Stimulated activated CD4-positive, alpha-beta T cell treated with anti-CD3 and anti-CD28 coated beads, Interleukin-2, amount 100 ng/mL, for 48 hours (primary cell): ENCODE measurements at places on chromosomes 6 and 20.

DNA sequence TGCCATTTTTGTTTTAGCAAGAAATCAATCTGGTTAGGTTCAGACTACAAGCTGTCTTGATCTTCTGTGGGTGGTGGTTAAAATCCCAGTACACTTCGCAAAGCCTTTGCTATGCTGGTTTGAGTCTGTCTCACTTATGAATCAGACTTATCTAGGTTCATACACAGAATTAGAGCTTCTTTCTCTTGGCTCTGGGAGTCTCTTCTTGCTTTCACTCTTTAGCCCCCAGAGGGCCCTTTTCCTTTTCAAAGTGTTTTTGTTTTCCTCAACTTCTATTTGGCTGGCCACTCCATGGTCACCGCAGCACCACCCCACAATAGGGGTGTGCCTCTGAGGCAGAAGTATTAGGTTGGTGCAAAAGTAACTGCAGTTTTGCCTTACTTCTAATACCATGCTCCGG, 21.3 kb downstream of the ECI2 start:
- DNase-seq: no peak

- no peak for DNase-seq
Observed at GRCh38 chr20:5065879-5066383, 53.8 kb downstream of the PCNA start.

DNA sequence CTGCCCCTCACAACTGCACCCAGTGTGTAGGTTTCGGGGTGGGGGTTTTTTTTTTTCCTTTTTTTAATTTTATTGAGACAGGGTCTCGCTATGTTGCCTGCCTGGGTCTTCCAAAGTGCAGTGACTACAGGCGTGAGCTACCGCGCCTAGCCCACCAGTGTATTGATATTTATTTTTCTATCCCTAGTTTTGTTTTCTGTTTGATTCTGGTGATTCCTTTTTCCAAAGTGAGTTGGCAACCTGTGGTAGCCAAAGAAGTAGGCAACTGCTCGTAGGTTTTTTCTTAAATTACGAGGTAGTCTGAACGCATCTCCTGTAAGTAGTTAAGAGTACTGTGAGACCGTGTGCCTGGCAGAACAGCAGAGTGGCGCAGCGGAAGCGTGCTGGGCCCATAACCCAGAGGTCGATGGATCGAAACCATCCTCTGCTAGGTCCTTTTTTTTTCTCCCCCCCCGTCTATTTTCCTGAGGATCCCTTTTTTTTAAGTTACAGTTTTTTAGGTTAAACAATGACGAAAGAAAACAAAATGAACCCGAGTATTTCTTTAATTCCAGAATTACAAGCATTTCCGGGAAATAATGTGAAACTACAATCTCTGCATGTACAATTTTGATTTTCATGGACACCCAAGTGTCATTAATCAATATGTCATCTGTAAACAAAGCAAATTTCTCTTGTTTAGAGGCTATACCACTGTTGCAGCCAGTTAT, 78.7 kb upstream of the BTN3A2 start:
- peak; percentile 80 for DNase-seq

DNA sequence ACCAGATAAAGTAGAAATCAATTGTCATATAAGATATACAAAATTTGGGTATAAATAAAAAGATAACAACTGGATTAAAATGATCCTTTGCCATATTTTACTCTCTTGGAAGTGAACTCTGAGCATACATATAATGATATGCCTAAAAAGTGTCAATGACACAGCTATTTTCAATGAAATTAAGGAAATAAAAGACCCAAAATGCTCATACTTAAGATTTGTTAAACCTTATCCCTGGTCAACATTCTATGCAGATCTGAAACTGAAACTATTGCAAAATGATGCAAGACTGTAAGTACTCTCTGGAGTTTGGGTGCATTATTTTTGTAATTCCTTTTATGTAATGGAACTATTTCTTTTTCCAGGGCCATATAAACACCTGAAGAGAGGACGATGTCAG, 119.0 kb upstream of the SGK1 start:
- no peak for DNase-seq

DNA sequence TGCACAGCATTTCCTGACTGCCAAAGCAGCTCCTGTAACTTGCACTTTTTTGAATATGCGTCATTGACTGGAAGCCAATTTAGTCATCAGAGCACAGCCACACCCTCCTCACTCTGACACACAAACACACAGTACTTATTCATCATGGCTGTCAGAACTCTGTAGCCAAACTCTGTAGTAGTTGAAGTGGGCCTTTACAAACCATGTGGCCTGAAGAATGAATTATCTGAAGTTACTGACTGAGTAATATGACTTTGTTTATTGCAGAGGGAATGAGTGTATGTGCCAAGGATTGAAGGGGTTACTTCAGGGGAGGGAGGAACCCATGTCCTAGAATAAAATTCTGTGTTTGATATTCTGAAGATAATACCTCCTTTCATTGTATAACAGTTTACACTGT, 102.7 kb downstream of the FIG4 start:
- no peak for DNase-seq

DNA sequence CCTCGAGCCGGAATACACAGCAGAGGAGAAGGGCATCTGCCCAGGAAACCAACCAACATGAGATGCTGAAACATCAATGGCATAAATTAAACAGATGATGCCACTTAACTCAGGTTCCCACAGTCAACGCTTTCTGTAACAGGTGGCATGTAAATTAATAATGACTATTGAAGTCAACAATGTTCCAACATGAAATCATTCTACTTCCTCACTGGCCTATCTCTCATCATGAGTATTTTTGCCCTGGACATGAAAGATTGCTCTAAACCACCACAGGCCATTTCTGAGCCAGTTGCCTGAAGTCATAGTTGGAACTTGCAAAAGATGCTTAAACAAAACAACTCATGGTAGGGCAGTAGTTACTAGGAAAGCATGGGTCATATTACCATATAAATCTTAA, 397.9 kb upstream of the JARID2 start:
- no peak for DNase-seq

- no peak for DNase-seq
Observed at GRCh38 chr6:116836606-116837342, 7.9 kb upstream of the GPRC6A start.

DNA sequence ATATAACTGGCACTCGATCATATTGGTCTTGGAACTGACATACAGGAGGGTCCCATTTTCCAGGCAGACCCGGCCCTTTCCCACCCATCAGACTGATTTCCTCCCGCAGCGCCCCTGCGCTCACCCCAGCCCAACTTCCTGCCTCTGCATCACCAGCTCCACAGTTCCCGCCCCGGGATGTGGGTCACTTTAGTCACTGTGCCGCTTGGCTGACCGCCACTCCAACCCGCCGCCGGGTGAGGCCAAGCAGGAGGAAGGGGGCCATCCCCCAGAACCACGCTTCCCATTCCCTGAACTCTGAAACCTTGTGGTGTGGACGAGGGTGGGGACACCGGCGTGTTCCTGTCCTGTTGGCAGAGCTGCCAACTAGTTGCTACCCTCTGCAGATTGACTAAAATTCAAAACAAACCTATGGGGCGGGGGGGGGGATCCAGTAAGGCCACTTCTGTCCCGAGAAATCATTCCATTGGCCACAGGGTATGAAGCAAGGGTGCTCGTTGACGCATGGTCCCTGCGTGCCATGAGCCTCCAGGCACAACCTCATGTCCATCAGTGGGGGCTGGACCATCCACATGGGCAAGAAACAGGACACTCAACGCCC, 12.3 kb downstream of the TGM2 start:
- peak; percentile 32 for DNase-seq

GRCh38 chr20:57707849-57708693, 1.7 kb downstream of the PMEPA1 start:
- DNase-seq: no peak

DNA sequence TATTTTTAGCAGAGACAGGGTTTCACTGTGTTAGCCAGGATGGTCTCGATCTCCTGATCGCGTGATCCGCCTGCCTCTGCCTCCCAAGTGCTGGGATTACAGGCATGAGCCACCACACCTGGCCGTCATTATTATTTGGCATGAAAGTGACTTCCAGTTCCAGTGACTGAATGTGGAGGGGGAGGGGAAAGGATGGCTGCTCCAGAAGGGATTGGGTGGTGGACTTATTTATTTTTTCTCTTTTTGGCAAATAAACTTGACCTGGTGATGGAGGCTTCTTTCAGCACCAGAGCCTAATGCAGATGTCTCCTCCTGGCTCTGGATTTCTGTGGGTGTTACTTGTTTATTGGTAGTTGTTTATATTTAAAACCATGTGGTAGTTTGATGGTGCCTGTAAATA, 16.9 kb upstream of the SLC22A23 start:
- no peak for DNase-seq

- DNase-seq: no peak
Observed at GRCh38 chr20:1633535-1633934, 13.7 kb upstream of the SIRPB1 start.

GRCh38 chr20:63142933-63143332, 73.0 kb downstream of the YTHDF1 start:
- no peak for DNase-seq

DNA sequence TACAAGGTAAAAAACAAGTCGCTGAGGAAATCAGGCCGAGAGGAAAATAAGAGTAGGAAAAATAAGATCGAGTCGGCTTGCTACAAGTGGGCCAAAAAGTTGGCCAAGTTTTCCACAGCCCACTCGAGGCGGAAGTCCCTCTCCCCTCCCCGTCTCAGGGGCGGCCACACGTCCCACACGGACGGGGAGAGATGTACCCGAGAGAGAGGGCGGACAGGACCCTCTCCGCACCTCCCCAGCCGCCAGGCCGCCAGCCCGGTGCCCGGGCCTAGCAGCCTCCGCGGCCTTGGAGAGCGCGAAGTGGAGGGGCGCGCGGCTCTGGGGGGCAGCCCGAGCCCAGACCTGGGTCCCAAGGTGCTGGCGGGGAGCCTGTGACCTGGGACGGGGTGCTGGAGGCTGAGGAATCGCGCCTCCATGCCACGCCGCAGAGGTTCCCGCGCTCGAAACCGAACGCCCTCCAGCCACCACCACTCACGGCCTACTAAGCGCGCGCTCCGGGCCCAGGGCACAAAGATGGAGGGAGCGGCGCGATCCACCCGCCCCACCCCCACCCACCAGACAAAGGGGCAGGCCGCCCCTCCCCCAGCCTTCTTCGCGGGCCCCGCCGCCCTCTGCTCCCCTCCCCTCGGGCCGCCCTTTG, 1.9 kb upstream of the HMGA1 start:
- DNase-seq: no peak

DNA sequence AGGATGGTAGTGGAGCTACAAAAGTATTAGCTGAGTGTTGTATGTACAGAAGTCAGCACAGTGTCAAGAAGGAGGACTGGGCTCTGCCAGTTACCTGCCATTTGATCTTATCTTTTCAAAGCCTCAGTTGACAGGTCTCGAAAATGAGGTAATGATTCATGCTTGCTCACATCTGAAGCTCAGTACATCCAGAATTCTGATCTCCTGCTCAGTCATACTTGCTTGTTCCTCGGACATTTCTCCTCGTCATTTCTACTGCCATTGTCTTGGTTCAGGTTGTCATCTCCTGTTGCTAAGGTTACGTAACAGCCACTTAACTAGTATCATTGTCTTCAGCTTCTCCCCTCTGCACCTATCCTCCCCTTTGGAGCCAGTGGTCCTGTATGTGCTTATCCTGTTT, 89.5 kb downstream of the SLX4IP start:
- DNase-seq: no peak

DNA sequence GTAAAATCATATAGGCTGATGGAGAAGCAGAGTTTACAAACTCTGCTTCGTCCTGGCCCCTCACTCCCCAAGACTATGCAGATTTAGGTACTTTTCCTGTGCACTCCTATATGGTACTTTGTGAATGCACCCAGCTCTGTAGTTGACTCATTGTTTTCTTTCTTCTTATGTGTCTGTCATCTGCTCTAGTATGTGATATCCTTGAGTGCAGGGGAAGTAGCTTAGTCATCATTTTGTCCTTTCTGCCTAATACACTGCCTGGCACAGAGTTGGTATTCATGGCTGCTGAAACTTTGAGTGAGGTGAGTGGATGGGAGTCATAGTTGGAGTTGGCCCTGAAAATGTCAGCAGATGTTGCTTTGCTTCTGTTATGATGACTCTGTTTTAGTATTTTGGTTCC, 222.6 kb downstream of the RNF144B start:
- no peak for DNase-seq

DNA sequence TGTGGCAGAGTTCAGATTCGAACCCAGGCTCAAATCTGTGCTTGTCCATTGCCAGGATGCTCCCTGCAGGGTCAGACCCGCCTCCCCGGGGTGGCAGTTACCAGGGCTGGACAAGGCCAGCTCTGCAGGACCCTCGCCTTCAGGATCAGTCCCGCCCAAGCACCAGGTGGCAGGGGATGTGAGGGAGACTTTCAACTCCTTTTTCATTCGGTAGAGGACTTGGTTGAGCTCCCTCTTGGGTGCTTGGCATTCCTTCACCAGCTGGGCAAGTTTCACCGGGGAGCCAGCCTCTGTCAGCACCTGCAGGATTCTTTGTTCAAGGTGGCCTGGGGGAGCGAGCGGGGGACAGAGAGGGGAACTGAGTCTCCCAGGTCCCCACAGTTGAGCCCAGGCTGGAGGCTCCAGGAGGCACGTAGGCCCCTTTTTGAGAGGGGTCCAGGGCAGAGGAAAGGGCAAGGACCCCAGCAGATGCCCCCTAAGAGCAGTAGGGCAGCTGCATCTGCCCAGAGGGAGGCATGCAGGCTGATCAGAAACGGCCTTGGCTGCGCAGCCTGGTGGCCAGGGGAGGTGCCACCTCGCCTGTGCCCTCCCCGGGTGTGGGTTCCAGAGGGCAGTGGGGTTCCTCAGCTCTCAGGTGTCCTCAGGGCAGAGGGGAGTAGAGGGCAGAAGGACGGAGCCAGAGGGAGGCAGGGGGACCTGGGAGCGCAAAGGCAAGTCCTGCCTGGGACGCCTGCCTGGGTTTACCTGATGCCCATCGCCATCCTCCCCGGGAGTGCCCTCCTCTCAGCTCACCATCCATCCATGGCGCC, 3.9 kb downstream of the ZBP1 start:
- no peak for DNase-seq

DNA sequence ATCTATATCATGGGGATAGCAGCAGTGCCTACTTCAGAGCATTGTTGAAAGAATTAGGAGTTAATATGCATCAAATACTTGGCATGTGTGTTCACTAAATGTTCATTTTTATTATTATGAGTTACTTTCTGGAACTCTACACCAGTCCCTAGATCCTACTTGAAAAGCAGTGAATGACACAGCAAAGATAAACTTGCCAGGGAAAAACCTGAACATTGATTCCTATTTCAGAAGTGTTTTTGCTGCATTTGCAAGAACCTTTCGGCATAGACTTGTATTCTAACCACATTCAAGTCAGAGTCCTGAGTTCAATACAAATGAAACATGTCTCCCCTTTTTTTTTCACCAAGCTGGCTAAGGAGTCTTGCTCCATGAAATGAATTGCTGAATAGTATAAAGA, 187.4 kb upstream of the TAB2 start:
- no peak for DNase-seq

DNA sequence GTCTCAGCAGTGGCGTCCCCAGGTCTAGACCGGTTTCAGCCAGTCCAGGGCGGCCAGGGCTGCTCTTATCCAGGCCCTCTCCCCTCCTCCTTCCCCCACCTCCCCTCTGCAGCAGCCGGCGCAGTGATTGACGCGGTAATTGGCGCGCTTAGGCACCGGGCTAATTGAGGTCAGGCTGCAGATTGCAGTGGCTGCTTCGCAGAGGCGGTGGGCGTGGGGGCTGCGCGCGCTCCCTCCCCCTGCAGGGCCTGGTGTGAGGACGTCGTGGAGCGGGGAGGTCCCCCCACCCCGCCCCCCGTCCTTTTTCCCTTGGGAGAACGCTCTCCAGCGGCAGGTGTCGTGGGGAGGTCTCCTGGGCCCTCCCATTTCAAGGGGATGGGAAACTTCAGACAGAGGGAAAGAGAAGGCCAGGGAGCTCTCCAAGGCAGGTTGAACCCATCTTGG, 70.4 kb upstream of the BLCAP start:
- DNase-seq: no peak
